ENCODE measurements at places on chromosomes 16 and 17. TPM values are rescaled to one million over a fixed set of nuclear protein-coding genes. Genes with fewer than 3 reads are reported as not detected.

- peak; percentile 13 for DNase-seq
Measured at GRCh38 chr17:34443619-34444469, 80.8 kb upstream of the CCL1 start.

DNA sequence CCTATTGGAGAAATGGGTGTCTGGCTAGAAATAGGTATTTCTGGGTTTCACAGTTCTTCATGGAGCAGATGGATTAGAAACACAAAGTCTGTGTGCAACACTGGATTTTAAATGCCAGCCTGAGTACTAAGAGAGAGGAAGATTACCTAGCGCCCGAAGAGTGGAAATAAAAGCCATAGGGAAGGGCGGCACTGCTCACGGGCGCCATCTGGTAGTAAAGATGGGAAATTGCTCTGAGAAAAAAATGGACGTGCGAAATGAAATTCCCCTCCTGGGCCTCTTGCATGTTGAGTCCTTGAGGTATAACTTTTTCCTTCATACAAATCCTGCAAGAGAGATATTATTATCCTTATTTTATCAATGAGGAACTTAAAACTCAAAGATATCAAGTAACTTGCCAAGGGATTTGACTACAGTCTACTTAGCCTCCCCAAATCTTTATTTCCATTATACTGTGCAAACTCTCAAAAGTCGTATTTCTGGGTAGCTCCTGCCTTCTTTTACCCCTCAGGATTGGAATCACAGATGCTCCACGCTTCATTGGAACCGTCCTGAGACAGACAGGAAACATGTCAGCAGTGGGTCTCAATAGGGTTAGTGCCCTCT is 72.8 kb downstream of the MMD start:
- DNase-seq: peak; percentile 76

GRCh38 chr16:75193730-75194444 is 13.1 kb downstream of the CTRB2 start:
- DNase-seq: no peak

The TBC1D3H gene
- not detected for total RNA-seq

The IQCK gene
- total RNA-seq: 10.2 TPM

The BCO1 gene
- total RNA-seq: not detected

The MT1G gene
- 1.2 TPM for total RNA-seq

GRCh38 chr17:40448639-40449261 is 5.5 kb downstream of the IGFBP4 start:
- DNase-seq: no peak

GRCh38 chr16:17222871-17223401 is 247.8 kb downstream of the XYLT1 start:
- DNase-seq: peak; percentile 48

DNA sequence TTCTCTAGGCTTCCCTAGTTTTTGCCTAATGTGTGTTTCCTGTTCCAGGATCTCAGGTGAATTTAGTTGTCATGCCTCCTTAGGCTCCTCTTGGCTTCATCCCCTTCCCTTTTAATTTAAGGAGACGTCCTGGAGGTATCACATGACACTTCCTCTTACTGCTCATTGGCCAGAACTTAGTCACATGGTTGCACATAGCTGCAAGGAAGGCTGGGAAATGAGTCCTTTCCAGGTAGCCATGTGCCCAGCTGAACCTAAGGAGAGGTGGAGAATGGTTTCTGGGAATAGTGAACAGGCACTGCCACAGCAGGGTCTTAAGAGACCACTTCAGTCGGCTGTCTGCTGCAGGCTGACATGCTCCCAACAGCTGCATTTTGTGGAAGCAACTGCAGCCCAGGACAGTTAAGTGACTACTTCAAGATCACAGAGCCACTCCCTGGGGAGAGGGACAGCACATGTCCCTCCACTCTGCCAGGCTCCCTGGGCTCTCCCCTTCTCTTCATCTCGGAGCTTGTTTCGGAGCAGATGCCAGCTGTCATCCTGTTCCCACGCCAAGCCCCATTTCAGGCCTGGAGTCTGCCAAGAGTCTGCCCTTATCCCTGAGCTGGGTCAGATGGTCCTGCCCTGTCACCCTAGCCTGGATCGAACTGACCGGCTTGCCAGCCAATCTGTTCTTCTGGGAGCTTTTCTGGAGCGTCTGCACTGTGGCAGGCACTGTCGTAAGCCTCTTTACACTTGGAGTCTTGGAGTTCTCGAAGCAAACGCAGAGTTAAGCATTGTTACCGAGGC is 81.4 kb upstream of the FOXF1 start:
- no peak for DNase-seq

GRCh38 chr17:75571885-75572215 is 15.8 kb upstream of the MYO15B start:
- no peak for DNase-seq

- DNase-seq: no peak
Measured at GRCh38 chr17:60137731-60138130, 12.0 kb upstream of the CA4 start.

DNA sequence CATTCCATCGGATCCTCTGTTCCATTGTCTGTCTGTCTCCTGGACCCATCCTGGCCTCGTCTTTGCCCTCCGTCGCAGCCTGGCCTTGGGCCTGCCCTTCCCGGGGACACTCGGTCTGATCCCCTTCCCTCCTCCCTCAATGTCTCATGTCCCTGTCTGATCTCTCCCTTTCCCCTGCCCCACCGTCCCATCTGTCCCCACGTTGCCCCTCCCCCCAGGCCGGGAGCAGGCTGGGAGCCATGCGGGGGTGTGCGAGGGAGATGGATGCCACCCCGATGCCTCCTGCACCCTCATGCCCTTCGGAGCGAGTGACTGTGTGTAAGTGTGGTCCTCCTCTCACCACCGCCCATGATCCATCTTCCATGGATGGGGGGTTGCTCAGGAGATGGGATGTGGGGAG is 5.3 kb upstream of the ATP2A1 start:
- DNase-seq: no peak

GRCh38 chr16:86635176-86635876 is 57.0 kb downstream of the FOXL1 start:
- DNase-seq: no peak

GRCh38 chr16:87201790-87202189 is 115.4 kb downstream of the C16orf95 start:
- no peak for DNase-seq

DNA sequence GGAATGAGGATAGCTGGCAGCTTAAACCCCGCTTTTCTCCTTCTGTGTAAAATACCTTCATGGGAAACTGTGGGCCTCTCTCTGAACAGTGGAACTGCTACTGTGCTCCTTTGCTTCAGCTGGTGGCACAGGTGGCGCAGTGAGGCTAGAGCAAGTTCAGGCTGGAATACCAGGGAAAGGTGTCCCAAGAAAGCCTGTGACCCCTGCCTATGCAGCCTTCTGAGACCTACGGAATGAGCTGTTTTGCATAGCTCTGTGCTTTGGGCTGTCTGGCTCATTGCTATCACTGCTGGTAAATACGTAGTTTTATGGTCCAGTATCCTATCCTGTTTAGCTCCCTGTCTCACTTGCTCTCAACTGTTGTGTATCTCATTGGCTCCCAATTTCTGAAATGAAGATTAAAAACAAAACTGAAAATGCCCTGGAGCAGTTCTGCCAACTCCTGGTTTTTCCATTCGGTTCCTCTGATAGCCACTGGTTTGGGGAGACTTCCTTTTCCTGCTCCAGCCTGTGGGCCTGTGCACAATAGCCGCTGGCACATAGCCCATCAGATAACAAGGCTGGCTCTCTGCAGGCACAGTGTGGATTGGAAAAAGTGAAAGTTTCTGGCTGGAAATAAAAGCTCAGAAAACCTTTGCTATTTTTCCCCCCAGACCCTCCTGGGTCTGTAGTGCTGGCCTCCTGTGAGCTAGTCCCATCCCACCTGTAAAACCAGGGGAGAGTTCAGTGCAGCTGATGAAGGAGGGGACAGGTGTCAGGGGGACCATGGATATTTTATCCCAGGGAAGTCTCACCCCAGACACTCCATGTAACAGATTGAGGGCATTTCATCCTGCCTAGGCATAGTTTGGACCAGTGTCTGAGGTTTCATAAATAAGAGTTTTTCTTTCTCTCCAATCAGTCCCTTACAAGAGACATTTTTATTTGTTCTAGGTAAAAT is 24.0 kb downstream of the LIMD2 start:
- peak; percentile 68 for DNase-seq

GRCh38 chr16:2512735-2513404 is 882 bp upstream of the ATP6V0C start:
- DNase-seq: peak; percentile 45

The FKBP10 gene
- total RNA-seq: 141 TPM

The PTX4 gene
- total RNA-seq: 0.40 TPM

The CD300LB gene
- total RNA-seq: 0.04 TPM

- DNase-seq: no peak
Measured at GRCh38 chr17:75970011-75970523, 8.9 kb downstream of the ACOX1 start.

The GP1BA gene
- 0.04 TPM for total RNA-seq

The KRTAP4-7 gene
- total RNA-seq: not detected

DNA sequence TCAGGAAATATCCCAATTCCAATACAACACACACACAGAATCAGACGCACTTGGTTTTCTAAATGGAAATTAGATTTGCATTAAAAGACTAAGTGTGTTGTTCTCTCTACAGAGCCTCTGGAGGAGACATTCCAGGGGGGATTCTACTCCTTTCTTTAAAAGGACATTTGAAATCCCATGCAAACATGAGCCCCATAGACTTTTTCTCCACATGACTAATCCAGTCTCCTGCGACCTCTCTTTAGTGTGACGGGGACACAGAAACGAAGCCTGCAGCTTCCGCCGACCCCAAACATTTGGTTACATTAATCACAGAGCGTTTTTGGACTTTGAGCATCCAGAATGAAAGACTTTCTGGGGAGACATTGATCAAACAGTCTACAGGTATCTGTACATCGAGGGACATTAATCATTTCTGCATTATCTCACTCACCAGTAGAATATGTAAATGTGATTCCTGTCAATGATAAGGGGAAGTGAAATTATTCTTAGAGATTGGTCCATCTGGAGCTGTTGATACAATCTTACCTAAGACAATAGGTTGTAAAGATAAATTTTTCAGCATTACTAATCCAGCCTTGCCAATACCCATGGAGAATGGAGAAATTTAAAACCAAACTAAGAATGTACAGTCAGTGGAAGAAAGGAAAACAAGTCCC is 103.4 kb upstream of the IRX3 start:
- DNase-seq: no peak

The DHRS7C gene
- total RNA-seq: 143 TPM

The GPR139 gene
- not detected for total RNA-seq

DNA sequence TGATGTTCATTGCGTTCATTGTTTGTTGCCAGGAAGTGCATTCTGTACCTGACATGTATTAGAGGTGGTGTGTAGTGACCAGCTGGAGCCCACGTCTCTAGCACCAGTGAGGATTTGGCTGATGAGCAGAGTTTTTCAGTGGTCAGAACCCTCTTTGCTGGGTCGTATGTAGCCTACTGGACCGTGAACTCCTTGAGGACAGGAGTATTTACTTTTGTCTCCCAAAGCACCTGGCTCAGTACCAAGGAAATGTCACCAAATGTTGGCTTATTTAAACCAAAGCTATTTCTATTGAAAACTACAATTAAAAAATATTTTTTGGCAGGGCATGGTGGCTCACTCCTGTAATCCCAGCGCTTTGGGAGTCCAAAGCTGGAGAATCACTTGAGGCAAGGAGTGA is 262.7 kb downstream of the SNX29 start:
- DNase-seq: no peak

- DNase-seq: peak; percentile 63
Measured at GRCh38 chr17:42179911-42180410, 981 bp downstream of the KCNH4 start.

GRCh38 chr16:82750068-82750467 is 123.3 kb downstream of the CDH13 start:
- DNase-seq: no peak

The CLEC3A gene
- total RNA-seq: not detected

DNA sequence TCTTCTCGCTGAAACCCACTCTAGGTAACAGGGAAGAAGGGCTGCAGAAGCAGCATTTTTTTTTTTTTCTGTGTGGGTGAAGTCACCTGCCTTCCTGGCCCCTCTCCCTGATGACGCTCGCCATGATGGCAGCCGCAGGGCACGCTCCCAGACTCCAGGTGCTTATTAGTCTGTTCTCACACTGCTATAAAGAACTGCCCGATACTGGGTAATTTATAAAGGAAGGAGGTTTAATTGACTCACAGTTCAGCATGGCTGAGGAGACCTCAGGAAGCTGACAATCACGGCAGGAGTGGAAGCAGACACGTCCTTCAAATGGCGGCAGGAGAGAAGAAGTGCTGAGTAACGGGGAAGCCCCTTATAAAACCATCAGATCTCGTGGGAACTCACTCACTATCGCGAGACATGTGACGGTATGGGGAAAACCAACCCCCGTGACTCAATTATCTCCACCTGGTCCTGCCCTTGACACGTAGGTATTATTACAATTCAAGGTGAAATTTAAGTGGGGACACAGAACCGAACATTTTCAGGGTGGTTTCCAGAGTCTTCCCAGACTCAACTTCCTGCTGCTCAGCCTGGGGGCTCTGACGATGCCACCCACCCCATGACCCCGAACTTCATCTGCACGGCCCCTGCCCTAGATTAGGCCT is 34.9 kb upstream of the NLRP1 start:
- DNase-seq: no peak

The HS3ST3B1 gene
- 1.6 TPM for total RNA-seq

DNA sequence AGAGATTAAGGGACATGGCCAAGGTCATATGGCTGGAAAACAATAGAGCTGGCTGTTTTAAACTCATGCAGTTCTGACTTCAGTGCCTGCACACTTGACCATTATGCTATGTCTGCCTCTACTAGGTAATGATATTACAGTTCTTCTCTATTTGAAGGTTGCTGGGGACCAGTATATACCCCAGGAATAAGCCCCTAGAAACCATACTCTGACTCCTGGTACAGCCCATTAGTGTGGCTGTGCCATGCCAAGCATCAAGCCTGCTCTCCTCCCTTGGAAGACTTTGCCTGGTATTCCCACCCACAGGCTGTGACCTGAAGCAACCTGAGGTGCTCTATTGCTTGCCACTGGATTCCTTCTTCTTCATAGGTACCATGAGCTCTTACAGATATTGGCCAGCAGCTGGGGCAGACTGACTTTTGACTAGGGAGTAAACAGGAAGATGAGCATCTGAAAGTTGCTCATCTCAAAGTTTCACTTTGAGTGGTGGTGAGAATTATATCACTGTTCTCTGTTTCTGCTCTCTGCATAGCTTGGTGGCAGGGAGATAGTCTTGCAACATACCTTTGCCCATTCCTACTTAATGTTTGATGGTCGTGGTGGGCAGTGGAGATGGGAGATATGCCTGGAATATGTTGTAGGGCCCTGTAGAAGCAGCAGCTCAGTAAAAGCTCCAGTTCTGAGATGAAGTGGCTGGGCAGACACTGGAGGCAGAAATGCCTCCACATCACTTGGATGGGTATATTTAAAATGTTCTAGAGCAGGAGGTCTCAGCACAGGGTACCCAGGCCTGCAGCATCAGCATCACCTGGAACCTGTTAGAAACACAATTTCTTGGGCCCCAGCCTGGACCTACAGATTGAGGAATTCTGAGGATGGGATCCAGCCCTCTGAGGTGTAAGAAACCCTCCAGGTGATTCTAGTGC is 274.7 kb downstream of the HS3ST4 start:
- no peak for DNase-seq

- peak; percentile 93 for DNase-seq
Measured at GRCh38 chr17:13647543-13648021, 45.9 kb upstream of the HS3ST3A1 start.
